Fibroblast of lung (primary cell): ENCODE measurements at places on chromosomes 7 and 10. TPM values are rescaled to one million over a fixed set of nuclear protein-coding genes. Genes with fewer than 3 reads are reported as not detected.

Gene PNLIPRP3
- not detected in 2 replicates for total RNA-seq

Gene DYDC2
- total RNA-seq = not detected in 2 replicates

Gene CACUL1
- total RNA-seq = 21.3 and 25.3 TPM in 2 replicates

Gene ACBD7
- under 0.01 and 4.1 TPM in 2 replicates for total RNA-seq

Gene EPHB4
- 75.8 and 98.8 TPM in 2 replicates for total RNA-seq

Gene GIMAP6
- under 0.01 TPM in 1 of 2 replicates, not detected in the other for total RNA-seq
